Activated T-cell treated with anti-CD3 and anti-CD28 coated beads for 4 hours (primary cell): ENCODE measurements at places on chromosomes 4 and X.

GRCh38 chr4:108398836-108399235, 221.5 kb upstream of the RPL34 start:
- no peak for DNase-seq

GRCh38 chr4:31674313-31674947, 954.3 kb downstream of the PCDH7 start:
- no peak for DNase-seq

DNA sequence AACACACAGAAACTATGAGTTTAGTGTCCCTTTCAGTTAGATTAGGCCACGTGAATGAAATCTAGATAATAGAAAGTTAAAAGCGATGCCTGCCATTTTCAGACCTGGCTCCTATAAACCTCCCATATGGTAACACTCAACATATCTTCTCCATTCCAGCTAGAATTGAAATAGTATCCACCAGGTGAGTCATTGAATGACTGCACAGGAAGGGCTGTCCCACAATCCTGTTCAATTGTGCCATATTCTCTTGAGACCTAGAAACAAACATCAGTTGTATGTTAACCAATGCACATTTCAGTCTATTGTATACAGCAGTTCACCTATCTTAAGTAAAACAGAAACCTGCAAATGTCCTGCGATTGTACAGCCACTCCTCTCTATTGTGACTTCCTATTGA, 659.3 kb upstream of the SLIT2 start:
- DNase-seq = no peak

DNA sequence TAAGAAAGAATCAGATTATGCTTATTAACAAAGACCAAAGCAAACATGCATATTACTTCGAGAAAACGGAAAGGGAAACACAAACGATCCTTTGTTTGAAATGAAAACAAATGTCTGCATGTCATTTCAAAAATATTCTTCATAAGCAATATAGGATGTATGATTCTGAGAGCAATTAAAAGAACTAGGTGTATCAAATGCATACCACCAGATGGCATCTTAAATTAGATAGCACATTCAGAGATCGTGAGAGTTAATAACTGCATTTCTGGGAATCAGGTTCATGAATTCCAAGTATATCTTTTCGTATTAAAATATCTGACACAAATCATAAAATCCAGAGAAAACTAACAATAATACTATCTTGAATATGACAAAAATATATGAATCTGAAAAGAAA, 159.5 kb downstream of the PPP3CA start:
- no peak for DNase-seq

DNA sequence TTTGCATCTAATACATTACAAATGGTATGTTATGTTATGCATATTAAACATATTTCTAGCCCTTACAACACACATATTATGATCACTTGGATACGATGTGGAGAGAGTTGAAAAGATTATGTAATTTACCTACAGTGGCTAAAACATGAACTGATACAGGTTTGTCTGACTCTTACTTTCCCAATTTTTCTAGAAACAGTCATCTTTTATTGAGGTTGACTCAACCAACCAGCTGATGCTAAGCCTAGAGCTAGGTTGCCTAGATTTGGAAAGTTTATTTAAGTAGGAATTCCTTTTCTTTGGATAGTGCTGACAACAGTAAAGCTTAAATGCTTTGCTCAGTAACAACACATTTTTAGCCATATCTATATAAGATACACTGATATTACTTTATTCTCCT, 1215.1 kb downstream of the ADGRL3 start:
- DNase-seq = no peak

- no peak for DNase-seq
Observed at GRCh38 chrX:36963852-36964251, 44.3 kb upstream of the FAM47C start.

DNA sequence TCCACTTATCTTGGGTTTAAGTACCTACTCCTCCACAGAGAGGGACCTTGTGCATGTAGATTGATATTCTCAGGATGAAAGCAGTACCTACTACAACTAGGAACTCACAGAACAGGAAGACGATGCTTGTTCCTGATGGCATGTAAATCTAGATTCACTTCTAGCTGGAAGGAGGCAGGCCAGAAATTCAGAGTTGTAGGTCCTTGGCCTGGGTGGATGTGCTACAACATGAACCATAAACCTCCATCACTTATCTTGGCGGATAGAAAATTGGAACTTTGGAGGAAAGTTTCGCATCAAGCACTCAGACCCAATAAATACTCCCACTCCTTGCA, 9.3 kb upstream of the SMIM20 start:
- no peak for DNase-seq

DNA sequence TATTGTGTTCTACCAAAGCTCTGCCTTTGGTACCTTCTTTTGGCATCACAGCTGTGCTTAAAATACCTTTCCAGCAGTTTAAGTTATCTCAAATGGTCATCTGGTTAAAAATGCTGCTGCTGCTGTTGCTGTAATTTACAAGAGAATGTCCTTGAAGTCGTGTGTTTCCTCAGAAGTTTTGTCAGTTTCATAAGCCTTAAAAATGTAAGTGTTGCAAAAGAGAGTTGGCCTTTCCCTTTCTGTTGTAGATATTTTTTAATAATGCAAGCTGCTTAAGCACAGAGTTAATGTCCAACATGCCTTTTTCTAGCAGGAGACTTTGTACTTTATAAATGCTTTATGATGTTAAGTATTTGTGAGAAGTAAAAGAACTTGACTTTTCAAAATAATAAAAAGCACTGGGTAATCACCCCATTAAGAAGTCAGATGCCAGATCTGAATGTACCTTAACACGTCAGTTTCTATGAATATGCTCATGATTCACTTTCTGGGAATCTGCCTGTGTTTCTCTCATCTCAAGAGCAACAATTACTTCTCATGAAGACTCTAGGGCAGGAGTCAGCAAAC, 35.3 kb upstream of the TENM3 start:
- DNase-seq = no peak

DNA sequence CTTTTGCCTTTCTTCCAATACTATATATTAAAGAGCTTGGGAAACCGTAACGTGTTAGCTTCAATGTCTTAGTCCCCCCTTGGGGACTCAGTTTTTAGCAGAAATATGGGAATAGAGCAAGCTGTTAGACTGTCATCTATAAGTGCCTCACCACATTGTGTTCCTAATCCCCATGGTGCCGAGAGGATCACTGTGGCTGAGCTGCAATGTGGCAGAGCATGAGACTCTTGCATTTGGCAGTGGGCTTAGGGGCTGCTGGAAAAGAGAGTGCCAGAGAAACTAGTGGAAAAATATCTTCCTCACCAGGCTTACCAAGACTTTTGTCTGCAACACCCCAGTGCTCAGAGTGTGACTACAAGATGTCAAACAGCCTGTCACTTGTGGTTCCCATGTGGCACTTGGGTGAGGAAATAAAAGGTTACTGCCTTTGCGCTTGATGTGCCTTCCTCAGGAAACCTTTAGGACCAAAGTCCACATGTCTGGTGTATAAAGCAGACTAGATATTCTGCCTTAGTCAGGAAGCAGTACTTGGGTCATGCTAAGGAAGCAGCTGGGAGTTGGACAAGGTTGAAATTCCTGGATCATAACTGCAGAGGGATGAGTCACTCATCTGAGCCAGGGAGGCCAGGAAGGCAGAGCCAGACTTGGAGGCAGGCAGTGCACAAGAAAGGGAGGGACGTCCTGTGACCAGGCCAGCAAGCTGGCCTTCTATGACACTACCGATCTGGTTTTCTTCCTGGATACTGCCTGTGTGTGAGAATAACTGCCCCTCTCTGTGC, 9.7 kb upstream of the MAGEA4 start:
- no peak for DNase-seq

DNA sequence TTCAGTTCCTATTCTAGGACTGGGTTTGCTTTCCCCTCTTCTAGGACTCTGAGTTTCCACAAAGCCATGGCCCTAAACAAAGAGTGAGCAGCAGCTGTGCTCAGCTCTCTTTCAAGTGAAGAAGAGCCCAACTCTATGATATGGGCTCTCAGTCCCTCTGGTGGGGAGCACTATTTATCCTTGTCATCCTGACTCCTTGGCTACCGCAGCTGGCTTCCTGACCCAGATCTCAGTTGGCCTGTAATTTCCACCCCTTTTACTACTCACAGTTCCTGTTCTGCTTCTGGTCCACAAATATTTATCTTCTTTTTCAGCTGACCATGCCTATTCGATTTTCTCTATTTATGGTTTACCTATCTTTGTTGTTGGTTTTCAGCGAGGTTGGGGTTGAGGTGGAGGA, 33.8 kb downstream of the F8 start:
- no peak for DNase-seq

GRCh38 chr4:28167411-28167810, 1306.8 kb downstream of the STIM2 start:
- no peak for DNase-seq

- no peak for DNase-seq
Observed at GRCh38 chrX:149513825-149514428, 8.8 kb upstream of the IDS start.

- no peak for DNase-seq
Observed at GRCh38 chrX:51406688-51407519, 74.3 kb downstream of the NUDT10 start.

GRCh38 chr4:127347936-127348335, 284.8 kb upstream of the INTU start:
- no peak for DNase-seq

- no peak for DNase-seq
Observed at GRCh38 chrX:135432881-135433521, 11.3 kb downstream of the SMIM10L2A start.

GRCh38 chr4:104772849-104773248, 278.2 kb upstream of the CXXC4 start:
- DNase-seq = no peak

DNA sequence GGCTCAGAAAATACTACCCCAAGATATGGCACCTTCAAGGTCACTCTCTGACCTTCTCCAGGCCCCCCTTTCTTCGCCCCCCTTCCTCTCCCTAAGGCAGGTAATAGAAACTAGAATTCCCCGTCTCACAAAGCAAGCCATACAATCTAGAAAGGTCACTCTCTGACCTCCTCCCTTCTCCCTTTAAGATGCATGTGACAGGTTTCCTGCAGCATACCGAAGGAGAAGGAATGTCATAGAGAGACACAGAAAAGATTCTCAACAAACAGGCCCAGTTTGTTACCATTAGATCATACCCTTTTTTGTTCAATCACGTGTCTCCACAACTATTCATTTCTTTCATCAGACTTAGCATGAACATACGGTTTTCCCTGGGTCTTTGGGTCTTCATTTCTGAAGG, 51.2 kb upstream of the RBMXL3 start:
- no peak for DNase-seq

GRCh38 chr4:180532691-180533090, 1710.5 kb upstream of the TENM3 start:
- DNase-seq = no peak

DNA sequence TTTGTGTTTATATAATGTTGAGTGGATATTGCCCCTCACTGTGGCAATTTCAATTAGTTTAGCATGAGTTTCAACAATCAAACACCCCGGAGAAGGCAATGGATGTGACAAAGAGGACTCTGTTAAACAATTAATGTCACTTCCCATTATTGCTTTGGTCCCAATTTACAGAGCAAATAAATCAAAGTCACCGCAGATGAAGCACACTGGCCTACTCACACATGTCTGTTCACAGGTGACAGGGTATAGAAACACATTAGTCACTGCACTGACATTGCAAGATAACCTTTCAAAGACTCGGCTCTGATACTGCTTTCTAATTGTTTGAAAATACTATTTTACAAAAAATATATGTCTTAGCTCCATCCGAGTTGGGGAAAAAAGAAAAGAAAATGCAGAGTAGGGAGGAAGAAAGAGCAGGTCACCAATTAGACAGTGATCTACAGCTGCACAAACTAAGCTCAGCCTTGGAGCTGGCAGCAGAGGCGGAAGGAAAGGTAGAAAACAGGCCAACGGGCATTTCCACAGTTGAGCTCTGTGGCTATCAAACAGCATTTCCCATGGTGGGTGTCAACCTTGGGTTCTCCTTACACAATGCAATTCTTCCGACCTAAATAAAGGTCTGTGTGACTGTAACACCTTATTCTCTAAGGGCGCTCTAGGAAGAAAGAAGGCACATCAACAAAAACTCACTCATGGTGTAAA, 53.9 kb downstream of the PPARGC1A start:
- no peak for DNase-seq

GRCh38 chr4:118397623-118397979, 44.8 kb upstream of the PRSS12 start:
- DNase-seq = no peak

DNA sequence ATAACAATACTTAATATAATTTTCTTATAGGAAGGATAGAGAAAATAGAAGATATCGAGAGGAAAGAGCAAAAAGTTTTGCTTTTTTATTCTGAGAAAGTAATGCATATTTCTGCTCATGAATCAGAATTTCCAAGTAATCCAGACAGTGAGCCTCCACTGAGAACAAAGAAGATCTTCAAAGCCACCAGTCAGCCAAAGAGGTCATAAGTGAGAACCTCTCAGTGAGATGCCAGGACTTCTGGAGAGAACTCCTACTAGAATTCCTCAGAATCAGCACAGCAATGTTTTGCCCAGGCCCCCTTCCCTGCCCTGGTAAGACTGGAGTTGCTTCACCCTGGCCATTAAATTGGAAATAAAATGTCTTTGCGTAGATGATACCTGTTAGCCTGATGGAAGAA, 254.4 kb upstream of the FAT4 start:
- no peak for DNase-seq

- no peak for DNase-seq
Observed at GRCh38 chr4:1195109-1195671, 22.8 kb upstream of the SPON2 start.

GRCh38 chrX:153245288-153245731, 66.2 kb downstream of the MAGEA1 start:
- no peak for DNase-seq

- DNase-seq = no peak
Observed at GRCh38 chr4:81827577-81828202, 356.0 kb upstream of the RASGEF1B start.

DNA sequence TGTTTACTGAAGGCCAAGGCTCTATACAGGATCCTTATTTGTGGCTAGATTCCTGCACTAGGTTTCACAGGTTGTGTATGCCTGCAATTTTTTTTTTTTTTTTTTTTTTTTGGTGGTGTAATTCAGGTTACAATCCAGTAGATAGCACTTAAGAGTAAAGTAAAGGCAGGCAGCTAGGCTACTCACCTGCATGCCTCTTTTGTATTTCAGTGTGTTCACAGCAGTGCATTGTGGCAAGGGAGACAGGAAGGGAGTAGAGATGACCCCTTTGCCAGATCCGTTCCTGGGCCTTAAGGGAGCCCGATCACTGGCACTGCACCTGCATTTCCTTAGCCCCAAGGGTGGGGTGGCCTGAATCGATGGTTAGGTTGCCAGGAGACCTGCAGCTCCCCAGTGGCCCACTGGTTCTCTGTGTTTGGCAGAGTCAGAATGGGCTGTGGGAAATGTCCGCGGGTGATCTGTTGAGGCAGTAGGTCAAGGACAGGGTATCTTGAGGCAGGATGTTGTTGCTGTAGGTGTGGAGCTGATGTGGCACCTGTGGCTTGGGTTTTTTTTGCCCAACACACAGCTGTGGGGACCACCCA, 374.9 kb upstream of the AADAT start:
- no peak for DNase-seq

GRCh38 chr4:130124066-130124465, 1028.1 kb downstream of the C4orf33 start:
- DNase-seq = no peak
